Mammary epithelial cell (primary cell): ENCODE measurements at places on chromosomes 7 and 10. TPM values are rescaled to one million over a fixed set of nuclear protein-coding genes. Genes with fewer than 3 reads are reported as not detected.

ZNRF2 gene
- polyA plus RNA-seq, result 4.3 TPM

GRCh38 chr10:21885940-21886339 lies 117.6 kb downstream of the DNAJC1 start:
- no peak for DNase-seq

TMEM270 gene
- polyA plus RNA-seq, result not detected

STYXL1 gene
- polyA plus RNA-seq, result 84.3 TPM

GRCh38 chr7:27842094-27842692 lies 102.2 kb downstream of the TAX1BP1 start:
- no peak for DNase-seq

GRCh38 chr7:107725138-107725740 lies 18.7 kb upstream of the CBLL1 start:
- DNase-seq, result peak; percentile 60

DNA sequence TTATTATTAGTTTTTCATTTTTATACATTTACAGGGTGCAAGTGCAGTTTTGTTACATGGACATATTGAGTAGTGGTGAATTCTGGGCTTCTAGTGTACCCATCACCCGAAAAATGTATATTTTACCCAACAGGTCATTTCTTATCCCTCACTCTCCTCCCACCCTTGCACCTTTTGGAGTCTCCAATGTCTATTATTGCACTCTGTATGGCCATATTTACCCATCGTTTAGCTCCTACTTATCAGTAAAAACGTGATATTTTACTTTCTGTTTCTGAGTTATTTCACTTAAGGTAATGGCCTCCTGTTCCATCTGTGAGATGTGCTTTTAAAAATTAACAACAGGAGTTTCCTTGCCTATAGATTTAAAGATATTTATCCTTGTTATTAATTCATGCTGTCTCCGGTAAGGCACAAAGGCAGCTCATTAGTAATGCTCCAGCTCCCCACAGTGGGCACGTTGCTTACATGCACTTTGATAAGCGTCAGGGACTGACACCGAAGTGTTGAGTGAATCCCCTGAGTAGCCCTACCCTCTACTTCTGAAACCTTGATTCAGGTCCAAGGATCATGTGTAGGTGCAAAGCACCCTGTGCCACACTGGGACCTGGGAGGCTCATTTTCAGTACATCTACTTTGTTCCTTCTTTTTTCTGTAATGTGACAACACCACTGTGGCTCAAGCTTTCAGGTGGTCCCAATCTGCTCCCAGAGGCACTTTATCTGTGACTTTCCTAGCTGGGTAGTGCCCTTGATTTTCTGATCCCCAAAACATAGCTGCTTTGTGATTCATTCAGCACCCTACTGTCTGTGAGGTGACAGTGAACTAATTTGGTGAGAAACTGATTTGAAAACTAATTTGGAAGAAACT lies 27.3 kb downstream of the HYAL4 start:
- DNase-seq, result peak; percentile 45

DNA sequence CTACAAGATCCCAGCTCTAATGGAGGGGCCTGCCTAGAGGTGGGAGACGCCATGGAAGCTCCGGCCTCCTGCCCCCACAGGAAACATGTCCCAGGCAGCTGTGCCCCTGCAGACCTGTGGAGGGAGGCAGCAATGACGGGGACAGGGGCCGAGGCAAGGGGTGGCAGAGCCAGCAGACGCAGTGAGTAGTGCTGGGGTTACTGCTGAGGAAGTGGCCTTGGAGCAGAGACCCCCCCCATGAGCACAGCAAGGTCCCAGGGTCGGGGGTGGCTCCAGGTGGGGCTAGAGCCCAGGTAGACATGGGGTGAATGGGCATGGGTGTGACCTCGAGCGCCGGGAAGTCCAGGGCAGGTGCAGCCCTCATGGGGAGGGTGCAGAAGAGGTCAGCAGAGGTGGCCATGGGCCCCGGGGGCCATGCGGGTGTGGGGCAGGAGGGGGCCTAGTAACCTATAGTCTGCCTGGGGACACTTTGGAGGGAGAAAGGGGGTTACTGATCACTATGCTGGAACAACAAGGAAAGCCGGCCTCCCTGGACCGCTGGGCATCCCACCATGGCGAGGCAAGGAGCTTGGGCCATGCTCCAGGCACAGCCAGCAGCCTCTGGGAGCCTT lies 45.5 kb downstream of the JAKMIP3 start:
- DNase-seq, result no peak

DNA sequence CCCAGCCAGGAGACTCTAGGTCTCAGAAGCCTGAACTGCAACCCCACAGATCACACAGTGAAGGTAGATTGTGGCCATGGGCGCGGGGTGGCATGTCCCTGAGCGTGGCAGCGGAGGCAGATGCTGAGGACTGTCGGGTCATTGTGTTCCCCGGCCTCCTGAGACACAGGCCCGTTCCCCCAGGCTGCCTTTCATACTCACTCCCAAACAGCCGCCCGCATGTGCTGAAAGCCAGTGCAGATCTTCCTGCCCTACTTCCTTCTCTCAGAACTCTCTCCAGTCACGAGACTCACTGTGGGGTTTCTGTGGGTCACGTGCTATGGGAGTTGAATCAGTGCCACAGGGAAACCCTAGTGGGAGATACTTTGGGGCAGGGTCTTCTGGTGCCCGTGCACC lies 48.0 kb downstream of the ZNF467 start:
- DNase-seq, result no peak

DNA sequence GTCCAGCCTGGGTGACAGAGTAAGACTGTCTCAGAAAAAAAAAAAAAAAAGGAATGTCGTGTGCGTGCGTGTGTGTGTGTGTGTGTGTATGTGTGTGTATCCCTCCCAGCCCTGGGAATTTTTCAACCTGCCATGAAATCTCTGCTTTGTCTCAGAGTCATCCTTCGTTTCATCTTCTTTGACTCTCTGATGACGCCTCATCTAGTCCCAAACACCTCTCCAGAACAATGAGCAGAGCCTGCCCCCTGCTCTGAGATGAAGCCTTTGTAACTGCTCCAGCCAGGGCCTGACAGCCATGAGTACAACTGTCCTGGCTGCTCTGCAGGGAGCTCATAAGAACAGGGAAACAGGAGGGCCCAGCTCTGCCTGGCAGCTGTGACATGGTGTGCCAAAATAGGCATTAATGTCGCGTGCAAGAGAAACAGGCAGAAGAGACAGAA lies 149.5 kb downstream of the FAM107B start:
- DNase-seq, result no peak

DNA sequence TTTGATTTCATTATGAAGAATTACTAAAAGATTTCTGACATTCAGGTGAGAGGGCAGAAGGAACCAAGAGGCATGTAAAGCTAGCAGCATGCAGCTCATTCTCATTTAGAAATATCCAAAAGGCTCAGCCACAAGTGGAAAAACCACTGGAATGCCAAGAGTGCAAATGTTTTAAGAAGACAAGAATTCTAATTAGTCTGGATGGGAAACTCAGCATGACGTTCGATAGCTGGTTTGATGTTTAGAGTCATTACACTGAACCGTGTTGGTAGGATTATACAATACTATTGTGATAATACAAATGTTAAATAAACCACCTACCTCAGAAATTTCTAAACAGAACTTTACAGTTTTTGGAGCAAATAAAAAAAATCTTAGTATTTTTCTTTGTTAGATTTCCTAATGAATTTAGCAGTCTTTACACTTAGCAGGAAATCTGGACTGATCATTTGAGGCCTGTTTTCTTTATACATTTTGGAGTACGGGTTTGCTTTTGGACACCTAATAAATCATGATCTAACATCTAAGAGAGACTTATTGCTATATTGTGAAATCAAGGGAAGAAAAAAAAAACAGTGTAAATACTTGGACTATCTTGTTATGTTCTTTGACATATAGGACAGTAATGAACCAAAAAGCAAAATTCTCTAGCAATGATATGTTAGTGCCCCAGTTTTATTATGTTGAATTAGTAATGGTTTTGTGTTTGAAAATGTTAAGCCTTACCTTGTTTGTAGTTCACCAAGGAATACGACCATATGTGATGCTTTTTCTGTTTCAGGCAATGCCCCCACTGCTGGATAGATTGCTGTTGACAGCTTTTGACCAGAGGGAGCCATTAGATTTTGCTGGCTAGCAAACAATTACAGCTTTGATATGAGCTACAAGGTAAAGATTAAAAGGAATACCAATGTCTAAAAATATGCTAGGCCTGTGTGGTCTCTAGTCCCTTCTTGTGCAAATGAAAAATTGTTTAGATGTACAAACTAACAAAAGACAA lies 354.1 kb upstream of the SEMA3A start:
- DNase-seq, result peak; percentile 9

DNA sequence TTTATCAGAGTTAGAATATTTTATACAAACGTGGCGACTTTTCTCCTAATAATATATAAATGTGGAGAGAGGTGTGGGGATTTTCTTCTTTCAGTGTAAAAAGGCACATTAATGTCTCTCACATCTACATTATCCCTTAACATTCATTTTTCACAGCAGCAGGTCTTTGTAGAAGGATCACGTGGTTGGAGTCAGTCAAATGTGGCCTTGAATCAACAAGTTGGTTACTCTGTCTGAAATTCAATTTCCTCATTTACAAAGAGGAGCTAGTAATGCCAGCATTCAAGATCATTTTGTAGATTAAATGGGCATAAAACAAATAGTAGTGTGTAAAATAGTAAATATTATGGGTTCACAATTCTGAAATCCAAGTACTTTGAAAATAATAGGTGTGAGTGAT lies 183.1 kb upstream of the SEMA3E start:
- DNase-seq, result no peak

DNA sequence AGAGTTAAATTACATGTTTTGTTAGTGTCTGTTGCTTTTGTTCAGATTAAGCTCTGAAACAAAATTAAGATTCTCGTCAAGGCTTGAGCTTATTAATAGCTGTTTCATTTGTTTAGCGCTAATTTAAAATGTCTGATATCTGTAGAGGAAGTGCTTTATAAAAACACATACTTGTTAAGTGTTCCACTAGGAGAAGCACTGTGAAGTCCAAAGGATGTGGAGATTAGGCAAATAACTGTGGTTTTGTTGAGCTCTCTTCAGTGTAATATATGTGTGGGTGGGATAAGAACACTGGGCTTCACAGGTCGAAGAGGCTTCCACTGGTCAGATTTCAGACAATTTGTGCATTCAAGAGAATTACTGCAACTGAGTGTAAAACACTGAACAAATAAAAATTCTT lies 242.0 kb downstream of the AUTS2 start:
- no peak for DNase-seq

GRCh38 chr7:4208086-4208485 lies 474.0 kb upstream of the FOXK1 start:
- no peak for DNase-seq

AKR1C8 gene
- not detected for polyA plus RNA-seq

- peak; percentile 6 for DNase-seq
These were observed 12.8 kb downstream of the CDHR3 start for GRCh38 chr7:105975770-105976417.

SLC13A1 gene
- not detected for polyA plus RNA-seq

PTER gene
- 7.1 TPM for polyA plus RNA-seq

GRCh38 chr10:45044290-45044689 lies 43.6 kb downstream of the ZNF22 start:
- no peak for DNase-seq

GRCh38 chr10:46254007-46254383 lies 32.8 kb upstream of the ANTXRL start:
- no peak for DNase-seq

GRCh38 chr7:17152721-17153120 lies 145.7 kb upstream of the AHR start:
- DNase-seq, result no peak

DNA sequence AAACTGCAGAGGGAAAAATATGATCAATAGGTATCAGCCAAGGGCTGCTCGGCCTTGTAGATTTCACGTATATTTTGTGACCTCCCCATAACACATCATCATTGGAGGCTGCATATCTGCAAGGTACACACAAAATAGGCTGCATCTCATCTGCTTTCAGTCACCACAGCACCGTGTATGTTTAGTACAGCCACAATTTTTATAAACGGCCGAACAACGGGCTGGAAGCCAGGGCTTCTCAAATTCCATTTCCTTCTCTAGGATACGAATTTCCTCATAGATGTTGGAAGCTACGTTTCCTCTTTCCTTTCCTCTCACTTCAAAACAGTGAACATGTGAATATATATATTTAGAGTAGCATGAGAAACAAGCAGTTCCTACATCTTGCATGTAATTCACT lies 20.2 kb upstream of the FOXK1 start:
- no peak for DNase-seq

GRCh38 chr10:132037676-132037975 lies 28.1 kb upstream of the JAKMIP3 start:
- DNase-seq, result no peak

DNA sequence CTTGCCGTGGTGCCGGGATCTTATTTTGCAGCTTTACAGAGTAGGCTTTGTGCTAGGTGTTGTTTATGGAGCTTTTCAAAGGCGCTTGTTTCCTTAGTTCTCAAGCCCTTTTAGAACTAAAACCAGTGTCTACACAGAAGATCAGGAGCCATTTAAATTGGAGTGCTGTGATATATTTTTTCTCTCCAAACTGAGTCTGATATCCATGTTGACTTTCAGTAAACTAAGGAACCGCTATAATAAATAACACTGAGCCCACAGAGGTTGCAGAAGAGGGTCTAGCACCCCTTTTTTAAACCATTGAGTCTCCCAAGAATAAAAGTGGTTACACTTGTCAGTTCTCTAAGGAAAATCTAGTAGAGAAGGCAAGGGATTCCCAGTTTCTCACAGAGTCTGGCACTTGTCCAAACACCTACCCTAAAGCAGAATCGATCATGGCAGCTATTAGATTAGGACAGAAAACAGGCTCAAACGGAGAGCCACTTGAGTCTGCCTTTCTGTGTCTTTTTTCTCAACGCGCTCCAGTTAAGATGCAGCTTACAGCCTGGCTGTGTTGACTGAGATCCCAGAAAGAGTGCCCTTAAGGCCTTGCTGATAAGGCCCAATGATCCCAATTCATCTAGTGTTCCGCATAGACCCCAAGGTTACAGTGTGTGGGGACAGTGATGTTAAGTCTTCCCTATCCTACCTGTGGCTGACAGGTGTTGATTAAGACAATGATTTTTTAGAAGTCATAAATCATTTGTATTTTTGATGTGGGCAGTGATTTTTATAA lies 804 bp downstream of the TMEM106B start:
- DNase-seq, result no peak

GRCh38 chr7:11810043-11810625 lies 21.9 kb downstream of the THSD7A start:
- DNase-seq, result no peak

GRCh38 chr10:67936416-67936815 lies 52.0 kb downstream of the SIRT1 start:
- DNase-seq, result no peak

DNA sequence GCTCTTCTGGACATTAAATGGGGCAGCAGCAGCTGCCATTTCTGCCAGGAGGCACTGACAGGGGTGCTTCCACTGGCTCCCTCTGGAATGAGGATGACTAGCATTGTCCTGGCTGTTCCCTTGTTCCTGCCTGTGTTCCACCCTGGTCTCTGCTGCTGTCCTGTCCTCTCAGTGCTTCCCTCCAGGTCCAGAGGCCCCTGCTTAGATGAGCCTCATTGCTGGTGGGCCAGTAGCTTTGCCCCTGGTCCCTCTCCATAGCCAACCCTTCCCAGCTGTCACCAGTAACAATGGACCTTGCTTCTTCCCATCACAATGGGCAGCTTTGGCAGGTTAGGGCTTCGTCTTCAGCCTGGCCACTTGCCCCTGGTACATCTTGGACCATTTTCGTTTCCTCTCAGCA lies 561.1 kb downstream of the TCERG1L start:
- no peak for DNase-seq

FKBP9 gene
- 111 TPM for polyA plus RNA-seq
